ENCODE measurements at places on chromosomes 2 and 18.

DNA sequence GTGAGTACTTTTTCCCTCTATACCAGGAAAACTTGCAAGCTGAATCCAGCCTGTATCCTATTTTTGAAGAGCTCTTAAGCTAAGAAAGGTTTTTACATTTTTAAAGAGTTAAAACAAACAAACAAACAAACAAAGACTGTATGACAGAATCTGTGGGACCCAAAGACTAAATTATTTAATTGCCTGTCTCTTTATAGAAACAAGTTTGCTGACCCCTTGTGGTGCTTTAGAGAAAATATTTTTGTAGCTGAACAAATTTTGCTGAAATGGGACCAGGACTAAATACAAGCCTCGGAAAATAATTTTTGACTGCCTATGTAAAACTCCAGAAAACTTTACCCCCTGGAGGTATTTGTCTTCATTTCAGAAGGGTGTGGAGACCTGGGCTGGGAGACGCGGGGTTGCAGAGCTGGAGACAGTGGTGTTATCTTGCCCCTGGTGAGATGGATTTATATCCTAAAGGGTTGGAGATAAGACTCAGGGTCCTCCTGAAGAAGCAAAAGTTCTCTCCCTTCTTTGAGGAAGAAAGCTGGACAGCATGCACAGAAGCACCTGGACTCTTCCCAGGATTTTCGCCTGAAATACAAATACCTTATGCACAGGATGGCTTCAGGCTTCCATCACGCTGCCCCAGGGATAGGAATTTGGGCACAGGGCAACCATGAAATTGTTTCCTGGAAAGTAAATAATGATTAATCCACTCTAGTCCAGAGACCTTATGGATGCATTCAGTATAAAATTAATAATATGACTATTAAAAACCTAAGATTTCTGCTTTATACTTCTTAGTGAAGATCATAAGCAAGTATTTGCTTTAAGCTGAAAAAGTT lies 54.3 kb downstream of the TMX3 start:
- no peak for DNase-seq

DNA sequence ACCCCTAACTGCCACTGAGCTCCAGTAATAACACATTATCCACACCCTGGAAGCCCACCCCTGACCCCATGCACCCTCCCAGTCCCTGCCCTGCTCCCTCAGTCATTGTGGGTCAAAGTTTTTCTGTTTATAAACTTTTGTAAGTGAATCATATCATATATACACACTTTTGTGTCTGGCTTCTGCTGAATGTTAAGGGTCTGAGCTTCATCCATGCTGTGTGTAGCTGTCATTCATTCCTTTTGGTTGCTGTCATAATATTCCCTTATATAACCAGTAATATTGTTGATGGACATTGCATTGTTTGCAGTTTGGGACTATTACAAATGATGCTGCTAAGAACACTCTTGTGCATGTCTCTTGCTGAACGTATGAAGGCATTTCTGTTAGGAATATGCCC lies 14.5 kb downstream of the CNNM4 start:
- DNase-seq = no peak

GRCh38 chr2:33047939-33048338 lies 101.2 kb downstream of the LTBP1 start:
- DNase-seq = no peak

- peak; percentile 28 for DNase-seq
Observed at GRCh38 chr2:236871500-236872001, 214.1 kb upstream of the COPS8 start.

DNA sequence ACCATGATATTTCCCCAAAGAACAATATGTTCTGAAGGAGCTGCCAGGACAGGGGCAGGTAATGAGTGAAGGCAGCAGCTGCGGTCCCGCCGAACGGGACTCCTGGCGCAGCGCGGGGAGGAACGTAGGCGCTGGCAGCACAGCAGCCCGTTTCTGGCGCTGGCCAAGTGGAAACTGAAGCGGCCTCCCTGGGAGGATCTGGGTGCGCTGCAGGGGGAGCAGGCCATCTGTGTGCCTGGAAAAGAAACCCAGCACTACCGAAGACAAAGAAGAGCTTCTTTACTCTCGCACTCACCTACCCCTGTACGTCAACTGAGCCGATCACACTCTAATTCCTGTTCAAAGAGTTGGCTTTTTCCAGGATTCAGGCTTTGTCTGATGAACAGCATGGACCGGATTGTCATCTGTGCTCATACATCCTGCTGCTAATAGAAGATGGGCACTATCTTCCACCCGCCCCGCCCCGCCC lies 11.8 kb downstream of the G6PC2 start:
- no peak for DNase-seq

DNA sequence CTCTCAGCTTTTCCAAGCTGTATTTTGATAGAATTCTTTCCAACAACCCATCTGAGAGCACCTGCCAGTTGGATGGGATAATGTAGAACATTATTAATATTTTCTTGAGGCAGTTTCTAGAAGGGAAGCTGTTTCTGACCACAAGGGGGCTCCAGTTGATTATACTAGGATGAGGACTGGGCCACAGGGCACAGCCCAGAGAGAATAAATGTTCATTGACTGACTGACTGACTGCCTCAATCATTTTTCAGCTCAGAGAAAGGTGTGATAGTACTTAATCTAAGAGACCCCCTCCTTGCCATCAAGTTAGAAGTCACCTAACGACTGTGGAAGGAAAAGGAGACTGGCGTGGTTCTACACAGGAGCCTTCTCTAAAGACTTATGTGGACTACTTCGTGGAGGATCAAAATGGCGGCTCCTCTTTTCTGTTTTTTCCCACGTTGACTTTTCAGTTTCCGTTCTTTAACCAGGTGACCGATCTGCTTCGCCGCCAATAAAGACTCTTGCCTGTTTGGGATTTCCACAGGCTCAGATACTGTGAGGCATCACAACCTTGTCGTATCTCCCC lies 31.9 kb upstream of the CREG2 start:
- DNase-seq = peak; percentile 58

- no peak for DNase-seq
Observed at GRCh38 chr2:39437522-39438296, 624 bp upstream of the MAP4K3 start.

Data from bone marrow (tissue), 2 donors.